CD4-positive, alpha-beta T cell treated with Interleukin-4 for 1 hour (primary cell): ENCODE measurements at places on chromosomes 7 and 10.

GRCh38 chr7:128021366-128021765, 9.9 kb downstream of the LRRC4 start:
- DNase-seq, result no peak

- no peak for DNase-seq
Observed at GRCh38 chr7:128827971-128828711, 2.1 kb upstream of the FLNC start.

DNA sequence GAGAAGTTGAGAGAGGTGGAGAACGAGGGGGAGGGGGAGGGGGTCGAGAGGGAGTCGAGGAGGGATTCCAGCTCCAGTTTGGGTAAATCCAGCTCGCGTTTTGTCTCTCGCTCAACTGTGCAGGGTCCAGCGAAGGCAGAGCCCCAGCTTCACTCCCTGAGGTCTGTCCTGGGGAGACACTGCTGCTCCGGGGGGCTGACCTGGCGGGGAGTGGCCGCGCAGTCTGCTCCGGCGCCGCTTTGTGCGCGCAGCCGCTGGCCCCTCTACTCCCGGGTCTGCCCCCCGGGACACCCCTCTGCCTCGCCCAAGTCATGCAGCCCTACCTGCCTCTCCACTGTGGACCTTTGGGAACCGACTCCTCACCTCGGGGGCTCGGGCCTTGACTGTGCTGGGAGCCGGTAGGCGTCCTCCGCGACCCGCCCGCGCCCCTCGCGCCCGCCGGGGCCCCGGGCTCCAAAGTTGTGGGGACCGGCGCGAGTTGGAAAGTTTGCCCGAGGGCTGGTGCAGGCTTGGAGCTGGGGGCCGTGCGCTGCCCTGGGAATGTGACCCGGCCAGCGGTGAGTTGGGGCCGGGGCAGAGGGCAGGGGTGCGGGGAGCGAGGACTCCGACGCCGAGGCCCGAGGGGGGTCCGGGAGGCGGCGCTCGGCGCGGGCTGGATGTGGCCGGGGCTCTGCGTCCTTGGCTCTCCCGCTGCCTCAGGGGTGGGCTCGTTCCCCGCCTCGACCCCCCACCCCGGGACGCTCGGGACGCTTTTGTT, at the start of gene TET1:
Gene TET1, plus strand, starts transcription at position 152 of the 757 bp plus-strand sequence. CDS start 12,002 bp downstream, outside the sequence.
- DNase-seq, result no peak

DNA sequence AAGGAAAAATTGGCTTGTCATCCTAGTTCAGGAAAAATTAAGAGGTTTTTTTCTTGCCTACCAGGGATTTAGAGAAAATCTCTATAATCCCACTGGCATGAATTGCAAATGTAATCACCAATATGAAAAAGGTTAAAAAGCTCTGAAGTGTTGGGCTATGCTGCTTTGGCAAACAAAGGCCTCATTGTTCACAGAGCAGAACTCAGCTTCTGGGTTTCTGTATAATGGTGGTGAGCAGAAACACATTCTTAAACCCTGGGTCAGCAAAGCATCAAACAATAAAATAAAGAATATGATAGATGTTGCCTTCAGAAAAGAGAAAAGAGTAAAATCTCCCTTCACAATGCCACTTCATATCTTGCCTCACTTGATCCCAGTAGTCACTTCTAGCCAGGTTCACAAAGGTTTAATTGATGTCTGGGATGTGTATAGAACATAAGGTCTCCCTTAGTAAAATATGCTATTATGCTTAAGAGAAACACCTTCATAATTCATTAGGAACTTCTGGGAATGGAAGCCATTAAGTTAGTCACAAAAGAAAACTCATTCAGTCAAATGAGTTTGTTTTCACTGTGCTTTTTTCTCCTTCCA, 1255.5 kb upstream of the PHF14 start:
- no peak for DNase-seq

DNA sequence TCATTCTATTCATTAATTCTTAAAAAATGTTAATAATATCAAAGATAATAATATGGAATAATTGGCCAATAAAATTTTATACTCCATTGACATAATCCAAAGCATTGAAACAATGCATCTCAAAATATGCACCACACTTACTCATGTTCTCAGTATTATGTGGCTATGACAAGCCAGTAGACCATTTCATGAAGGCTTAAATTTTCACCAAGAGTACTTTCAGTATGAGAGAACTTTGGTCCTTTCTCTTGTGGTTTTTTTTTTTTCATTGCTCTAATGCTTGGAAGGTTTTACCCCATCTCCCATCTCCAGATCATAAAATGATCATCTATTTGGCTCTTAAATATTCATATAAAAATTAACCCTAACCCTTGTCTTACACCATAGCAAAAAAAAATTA, 45.5 kb upstream of the TMEM140 start:
- DNase-seq, result no peak

- DNase-seq, result no peak
Observed at GRCh38 chr7:17556247-17556956, 257.9 kb downstream of the AHR start.

- no peak for DNase-seq
Observed at GRCh38 chr10:59587083-59587755, 122.4 kb downstream of the SLC16A9 start.

- DNase-seq, result no peak
Observed at GRCh38 chr7:51121931-51122425, 194.6 kb downstream of the COBL start.

DNA sequence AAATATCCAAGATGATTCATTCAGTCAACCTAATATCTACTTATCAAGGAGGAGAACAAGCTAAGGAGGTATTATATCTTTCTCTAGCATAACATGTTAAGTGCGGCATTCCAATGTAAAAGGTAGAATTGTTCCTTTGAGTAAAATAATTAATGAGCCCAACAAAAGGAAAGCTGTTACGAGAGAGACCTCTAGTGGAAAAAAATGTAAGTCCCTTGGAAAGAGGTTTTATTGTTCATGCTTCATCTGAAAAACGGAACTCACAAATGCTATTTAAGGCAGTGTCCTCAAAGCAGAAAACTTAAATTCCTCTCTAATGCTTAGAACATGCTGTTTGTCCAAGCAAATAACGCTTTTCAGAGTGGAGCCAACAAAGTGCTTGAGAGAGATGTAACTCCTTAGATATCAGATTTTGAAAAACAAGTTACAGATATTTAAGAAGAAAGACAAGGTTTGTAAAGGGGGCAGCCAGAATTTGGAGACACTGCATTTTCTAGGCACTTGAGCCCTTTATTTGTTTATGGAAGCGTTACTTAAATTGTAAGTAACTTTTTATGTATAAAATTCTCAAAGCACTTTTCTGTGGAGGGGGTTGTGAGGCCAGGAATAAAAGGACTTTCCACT, 119.9 kb downstream of the TFEC start:
- no peak for DNase-seq

DNA sequence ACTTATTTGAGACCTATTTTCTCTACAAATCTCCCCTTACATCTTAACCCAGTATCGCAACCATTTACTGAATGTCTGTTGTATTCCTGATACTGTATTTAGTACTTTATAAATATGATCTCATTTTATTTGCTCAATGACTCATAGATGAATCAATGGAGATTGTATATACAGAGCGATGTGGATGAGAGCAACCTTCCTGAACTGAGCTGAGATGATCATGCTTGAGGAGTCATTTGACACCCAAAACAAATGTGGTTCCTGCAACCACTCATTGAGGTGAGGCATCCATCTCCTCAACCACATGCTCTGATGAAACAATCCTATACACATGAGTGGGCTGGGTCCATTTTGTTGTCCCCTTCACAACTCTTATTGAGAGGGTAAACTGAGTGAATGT, 250.0 kb downstream of the CDC14C start:
- DNase-seq, result no peak

DNA sequence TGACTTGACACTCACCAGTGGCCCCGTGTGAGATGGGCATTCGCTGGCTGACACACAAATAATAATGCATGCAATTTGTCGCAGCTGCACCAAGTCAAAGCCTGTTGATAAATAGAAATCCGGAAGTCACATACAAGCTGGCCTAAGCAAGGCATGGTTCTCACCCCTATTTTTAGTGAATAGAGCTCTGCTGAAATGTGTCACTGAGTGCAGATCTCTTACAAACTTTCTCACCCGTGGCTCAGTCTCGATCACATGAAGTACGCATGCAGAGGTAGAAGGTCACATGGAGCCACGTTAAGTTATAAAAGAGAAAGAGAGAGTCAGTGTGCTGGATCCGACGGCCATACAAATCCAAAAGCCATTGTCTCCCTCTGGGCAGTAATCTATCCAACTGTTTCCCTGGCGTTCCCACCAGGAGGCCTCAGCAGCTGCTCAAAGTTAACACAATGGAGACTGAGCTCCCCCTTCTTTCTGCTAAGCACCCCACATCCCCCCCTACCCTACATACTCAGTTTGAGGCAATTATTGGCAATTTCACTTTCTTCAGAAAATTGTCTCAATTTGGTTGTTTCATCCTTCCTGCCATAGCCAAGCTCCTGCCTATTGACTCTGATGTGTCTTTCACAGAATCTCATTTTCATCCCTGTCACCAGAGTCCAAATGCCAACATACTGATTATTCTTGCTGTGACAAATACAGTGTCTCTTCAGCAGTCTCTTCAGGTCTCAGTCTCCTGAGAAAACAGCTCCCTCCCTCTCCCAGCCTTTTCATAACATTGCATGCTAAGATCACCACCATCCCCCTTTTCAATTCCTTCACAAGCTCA, 473.3 kb upstream of the NRP1 start:
- no peak for DNase-seq

DNA sequence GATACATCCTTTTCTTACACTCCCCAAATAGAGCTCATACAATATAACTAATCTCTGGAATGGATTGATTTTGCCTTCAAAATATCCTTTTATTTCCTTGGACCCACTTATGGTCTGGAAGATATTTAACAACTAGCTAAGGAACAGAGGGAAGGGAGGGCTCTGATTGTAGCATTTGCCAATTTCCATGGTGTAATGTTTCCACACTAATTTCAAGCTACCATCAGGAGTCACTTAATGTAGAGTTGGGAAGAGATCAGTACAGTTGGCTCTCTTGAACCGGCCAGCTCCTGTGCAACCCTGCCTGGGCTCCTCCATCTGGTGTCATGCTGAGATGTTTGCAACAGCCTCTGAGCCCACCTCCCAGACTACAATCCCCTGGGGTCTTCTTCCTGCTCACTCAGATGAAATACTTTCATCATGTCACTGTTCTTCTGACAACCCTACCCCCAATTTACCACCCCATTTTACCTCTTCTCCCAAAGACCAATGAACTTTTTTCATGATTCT, 8.0 kb upstream of the IL6 start:
- no peak for DNase-seq

DNA sequence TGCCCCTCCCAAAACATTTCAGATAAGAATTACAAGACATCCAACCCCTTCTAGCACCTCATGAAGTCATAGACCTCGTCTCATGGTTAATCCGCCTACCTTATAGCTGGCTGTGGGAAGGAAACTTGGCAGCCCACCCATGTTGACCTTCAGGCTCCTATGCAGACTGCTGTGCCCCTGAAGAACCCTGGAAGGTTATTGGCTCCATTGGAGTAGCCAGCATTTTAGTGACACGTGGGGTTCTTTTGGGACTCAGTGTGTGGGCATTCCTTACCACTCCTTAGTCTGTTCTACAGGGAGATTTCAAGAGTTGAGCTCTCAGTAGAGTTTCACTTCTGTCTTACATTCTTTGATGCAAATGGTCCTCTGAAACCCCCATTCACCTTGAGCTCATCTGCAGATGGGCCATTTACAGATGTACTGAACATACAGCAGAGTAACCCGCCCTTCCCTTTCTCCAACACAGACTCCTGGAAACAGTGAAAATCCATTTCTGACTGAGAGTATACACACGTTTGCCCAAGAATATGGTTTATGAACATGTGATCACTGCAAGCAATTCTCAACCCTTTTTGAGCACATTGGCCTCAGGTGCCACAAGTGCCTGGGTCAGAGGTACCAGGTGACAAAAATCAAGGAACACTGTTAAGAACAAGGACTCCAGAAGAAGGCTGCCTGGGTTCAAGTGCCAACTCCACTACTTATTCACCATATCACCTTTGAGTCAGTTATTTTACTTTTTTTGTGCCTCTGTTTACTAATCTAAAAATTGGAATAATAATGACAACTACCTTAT, 54.0 kb upstream of the HECW1 start:
- DNase-seq, result no peak

GRCh38 chr7:43462836-43463235, 120.1 kb upstream of the STK17A start:
- DNase-seq, result no peak

DNA sequence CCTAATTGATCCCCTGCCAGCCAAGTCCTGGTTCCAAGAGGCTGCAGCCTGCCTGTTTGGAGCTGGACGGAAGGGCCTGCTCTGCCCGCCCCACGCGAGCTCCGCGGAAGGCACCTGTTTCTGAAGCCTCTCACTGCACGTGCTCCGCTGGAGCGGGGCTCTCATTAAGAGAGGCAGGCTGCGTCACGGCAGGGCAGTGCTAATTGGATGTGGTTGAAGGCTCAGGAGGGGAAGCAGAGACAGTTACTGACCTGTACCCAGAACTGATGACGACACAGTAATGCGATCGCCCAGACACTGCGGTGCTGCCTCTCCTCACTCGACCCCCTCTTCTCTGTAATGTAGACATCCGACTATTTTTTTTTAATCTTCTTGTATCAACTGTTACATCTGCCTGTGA, 411.1 kb upstream of the MGMT start:
- DNase-seq, result no peak

GRCh38 chr7:55387062-55387965, 22.2 kb downstream of the LANCL2 start:
- no peak for DNase-seq
